ENCODE measurements at places on chromosomes 6 and 20. TPM values are rescaled to one million over a fixed set of nuclear protein-coding genes. Genes with fewer than 3 reads are reported as not detected.

ZNF831 gene
- 0.06 TPM for polyA plus RNA-seq

AVP gene
- polyA plus RNA-seq = not detected

AGER gene
- 5.9 TPM for polyA plus RNA-seq

TCF15 gene
- polyA plus RNA-seq = 0.15 TPM

PTGIS gene
- polyA plus RNA-seq = 130 TPM

GCNT2 gene
- 3.4 TPM for polyA plus RNA-seq

SGK1 gene
- 124 TPM for polyA plus RNA-seq

PRND gene
- polyA plus RNA-seq = 0.47 TPM
